ENCODE measurements at places on chromosomes 12 and 14.

GRCh38 chr12:40292788-40293429 lies 68.1 kb downstream of the LRRK2 start:
- no peak for DNase-seq

- DNase-seq: no peak
Observed at GRCh38 chr12:92496790-92497189, 206.0 kb upstream of the PLEKHG7 start.

DNA sequence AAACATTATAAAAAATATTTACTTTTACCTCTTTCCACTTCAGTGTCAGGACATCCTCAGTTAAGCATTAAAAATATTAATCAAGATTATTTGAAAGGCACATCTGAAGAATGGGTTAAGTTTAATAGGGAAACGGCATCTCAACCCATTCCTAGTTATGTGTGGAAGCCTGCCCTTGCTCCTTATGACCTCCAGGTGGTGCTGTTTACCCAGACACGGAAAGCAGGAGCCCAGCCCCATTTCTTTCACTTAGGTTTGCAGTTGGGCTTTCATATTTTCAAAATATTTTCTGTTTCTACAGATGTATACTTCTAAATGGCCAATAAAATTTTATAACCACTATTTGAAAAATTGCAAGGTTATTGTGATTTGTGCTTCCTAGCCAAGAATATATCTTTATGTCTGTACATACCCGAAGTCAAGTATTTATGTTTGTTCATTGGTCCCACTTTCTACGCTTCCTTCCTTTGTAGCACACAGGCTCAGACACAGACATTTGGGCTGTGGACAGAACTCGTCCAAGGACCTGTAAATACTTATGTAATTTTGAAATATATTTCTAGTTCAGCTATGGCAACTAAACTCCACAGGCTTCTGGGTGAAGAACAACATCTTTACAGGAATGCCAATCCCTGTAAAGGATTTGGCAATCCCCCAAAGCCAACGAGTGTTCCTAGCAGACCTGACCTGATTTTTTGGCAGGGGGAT lies 247.1 kb downstream of the AKAP6 start:
- peak; percentile 69 for DNase-seq

GRCh38 chr14:95289323-95290010 lies 30.2 kb downstream of the CLMN start:
- DNase-seq: no peak

GRCh38 chr12:8969861-8970411 lies 19.4 kb upstream of the KLRG1 start:
- DNase-seq: no peak

DNA sequence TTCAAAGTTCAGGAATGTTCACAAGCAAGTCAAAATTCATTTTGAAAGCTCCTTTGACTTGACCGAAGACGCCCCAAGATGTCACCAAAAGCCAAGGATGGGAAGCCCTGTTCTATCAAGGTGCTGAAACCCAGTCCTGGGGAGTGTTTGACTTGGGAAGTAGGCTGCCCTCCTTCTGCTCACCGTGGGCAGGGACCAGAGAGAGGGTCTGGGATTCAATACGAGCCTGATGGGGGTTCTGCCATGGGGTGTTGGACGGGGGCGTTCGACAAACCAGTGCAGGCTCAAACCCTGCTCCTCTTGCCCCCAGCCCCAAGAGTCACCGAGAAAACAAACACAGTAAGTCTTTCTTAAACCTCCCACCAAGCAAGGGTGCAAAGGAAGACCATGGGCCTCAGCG lies 150.1 kb upstream of the DIO3 start:
- DNase-seq: no peak

DNA sequence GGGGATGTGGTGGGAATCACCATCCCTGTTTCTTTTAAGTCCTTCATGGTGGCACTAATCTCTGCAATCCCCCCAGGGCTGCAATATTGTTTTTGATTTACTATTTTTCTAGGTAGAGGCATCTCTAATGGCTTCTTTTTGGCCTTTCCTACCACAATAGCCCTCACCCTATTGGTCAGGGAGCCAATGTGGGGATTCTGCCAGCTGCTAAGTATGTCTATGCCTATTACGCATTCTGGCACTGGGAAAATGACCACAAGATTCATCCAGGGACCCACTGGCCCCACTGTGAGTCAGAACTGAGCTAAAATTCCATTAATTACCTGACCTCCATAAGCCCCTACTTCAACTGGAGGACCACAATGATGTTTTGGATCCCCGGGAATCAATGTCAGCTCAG lies 15.9 kb upstream of the GLIPR1L2 start:
- DNase-seq: no peak

DNA sequence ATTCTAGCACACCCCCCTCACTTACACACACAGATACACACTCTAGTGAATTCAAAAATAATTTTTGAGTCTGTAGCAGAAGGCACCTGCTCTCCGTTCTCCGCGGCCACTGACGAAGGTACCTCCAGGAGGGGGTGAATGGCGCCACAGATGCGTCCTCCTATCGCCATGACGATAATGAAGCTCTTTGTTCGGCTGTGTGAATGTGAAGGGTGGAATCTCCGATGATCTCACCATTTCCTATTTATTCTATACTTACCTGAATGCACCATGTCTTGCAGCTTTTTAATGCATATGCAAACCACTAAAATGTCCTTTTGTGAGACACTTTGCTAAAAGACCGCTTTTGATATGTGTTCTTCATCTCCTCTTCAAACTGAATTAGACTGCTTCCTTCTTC lies 162.7 kb downstream of the EGLN3 start:
- peak; percentile 49 for DNase-seq

GRCh38 chr12:44314007-44314500 lies 478.2 kb downstream of the TMEM117 start:
- no peak for DNase-seq

GRCh38 chr12:83185241-83185640 lies 498.5 kb downstream of the TMTC2 start:
- DNase-seq: no peak

DNA sequence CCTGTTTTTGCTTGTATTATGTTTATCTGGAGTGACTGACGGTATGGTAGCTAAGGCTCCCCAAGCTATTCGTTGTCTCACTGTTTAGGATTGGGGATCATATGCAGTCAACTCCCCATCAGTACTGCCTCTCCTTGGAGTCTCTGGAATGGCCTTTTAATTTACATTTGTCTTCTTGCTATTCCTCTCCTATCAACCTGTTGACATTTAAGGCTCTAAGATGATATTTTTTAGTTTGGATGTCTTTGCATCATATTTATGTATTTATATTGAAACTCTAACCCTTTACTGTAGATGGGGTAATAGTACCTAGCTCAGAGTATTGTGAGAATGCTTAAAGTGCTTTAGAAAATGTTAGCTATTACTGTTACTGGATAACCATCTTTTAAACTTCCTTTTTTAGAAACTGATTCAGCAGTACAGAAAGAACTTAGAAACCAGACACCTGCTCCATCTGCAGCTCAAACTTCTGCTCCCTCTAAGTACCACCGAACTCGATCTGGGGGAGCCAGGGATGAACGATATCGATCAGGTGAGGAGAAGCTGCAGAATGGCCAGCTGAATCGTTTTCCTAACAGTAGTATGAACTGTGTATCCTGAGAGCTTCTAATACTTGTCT lies 123.5 kb upstream of the ATF1 start:
- no peak for DNase-seq

DNA sequence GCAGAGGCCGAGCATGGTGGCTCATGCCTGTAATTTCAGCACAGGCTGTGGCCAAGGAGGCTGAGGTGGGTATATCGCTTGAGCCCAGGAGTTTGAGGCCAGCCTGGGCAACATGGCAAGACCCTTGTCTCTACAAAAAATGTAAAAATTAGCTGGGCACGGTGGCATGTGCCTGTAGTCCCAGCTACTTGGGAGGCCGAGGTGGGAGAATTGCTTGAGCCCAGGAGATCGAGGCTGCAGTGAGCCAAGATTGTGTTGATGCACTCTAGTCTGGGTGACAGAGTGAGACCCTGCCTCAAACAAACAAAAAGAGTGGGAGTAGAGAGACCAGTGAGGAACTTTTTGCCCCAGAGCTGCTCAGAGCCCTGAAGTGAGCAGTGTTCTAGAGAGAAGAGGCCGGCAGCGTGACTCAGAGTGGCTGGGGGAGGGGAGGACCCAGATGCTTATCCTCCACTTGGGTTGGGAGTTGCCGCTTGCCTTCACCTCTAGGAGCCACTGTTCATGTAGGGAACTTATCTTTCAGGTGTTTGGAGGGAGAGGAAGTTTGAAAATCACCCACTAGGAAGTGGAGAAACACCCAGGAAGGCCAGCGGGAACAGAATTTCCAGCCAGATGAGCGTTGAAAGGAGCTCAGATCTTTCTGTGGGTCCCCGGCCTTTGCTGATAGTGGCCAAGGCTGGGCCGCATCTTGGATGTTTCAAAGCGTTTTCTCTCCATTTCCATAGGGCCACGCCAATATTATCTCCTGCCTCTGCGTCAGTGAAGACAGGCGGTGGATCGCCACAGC lies 15.3 kb downstream of the CFAP251 start:
- DNase-seq: peak; percentile 44

GRCh38 chr12:7869137-7869536 lies 3.6 kb downstream of the SLC2A14 start:
- DNase-seq: no peak

DNA sequence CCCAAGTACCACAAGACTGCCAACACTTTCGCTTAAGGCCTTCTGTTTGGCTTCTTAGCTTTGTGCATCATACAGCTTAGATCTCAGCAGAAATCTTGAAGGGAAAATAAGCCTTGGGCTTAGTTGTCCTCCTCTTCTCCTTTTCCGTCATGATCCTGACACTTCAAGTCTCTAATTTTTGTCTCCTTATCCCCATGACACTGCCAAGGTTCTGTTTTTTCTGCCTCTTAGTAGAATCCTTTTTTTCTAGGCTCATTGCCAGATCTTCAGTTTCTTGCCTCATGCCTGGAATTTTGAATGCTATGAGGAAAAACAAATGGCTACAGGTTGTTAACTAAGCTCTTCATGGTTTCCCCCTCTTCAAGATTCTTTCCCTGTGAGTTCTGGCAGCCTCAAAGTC lies 450.4 kb downstream of the LRFN5 start:
- no peak for DNase-seq

DNA sequence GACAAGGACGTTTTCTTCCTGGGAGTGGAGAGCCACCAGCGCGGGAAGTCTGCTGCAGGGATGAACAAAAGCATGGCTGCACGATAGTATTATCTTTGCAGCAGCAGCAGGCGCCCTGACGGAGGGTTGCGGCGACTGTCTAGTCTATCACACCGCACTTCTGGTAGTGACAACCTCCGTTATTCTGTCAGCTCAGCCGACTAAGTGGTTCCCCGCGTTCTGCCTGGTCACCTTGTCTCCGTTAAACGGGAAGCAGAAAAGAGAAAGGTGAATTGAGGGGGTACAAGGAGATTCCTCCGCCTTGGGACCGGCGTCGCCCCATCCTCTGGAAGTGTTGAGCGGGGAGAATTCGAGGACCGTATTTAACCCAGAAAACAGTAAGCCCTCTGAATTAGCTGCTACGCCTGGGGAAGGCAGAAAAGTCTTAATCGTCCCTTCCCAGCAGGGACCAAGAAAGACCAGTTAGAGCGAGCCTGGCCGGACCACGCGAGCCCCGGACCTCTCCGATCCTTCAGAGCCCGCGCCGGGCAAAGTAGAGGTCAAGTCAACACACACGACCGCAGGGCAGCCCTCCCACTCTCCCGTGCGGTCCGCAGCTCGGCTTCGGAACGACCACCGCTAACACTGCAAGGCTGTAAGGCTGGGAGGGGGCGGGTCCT lies 536 bp upstream of the DAAM1 start:
- DNase-seq: peak; percentile 77

- DNase-seq: no peak
Observed at GRCh38 chr14:90017371-90017770, 44.4 kb upstream of the KCNK13 start.

DNA sequence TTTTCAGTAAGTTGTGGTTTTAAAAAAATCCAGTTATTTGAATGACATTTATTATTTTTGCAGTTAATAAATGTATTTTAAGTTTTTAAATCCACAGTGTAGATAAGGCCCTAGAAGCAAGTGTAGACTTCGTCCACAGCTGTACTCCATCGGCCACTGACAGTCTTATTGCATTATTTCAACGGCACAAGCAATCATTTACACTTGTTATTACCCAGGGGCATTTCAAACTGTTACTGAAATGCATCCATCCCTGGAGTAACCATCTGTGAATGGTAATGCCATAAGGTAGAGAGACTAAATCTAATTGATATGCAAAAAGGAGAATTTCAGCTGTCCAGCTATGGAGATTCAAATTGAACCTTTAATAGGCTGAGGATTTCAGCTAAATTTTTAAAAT lies 48.4 kb downstream of the BICD1 start:
- no peak for DNase-seq

DNA sequence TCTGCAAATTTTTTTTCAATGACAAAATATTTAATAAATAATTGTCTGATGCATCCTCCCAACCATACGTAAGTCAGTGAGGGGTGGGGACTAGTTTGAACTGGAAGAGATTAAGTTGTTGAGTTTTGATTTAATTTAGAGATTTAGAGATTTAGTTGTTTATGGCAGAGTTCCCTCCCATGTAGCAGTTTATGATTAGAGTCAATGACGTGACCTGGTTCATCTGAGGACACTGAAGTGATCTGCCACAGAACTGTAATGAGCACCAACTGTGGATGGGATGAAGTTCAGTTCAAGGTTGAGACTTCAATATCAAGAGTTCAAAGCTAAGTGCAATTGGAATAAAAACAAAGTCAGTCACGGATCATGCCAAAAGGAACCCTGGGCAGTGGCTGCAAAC lies 609.3 kb downstream of the NOVA1 start:
- DNase-seq: no peak

- DNase-seq: no peak
Observed at GRCh38 chr14:61654026-61654425, 41.3 kb upstream of the HIF1A start.

GRCh38 chr12:4960030-4960429 lies 50.3 kb downstream of the KCNA1 start:
- DNase-seq: peak; percentile 15

Data from neural progenitor cell (in vitro differentiated cells).